Liver (tissue), 10 donors: ENCODE measurements at places on chromosomes 2 and 18.
A peak's percentile ranks its signal among the peaks of the same experiment; 100 is the strongest.

- DNase-seq = no peak
Observed at GRCh38 chr2:98903767-98904485, 32.1 kb downstream of the CRACDL start.

- DNase-seq = no peak
Observed at GRCh38 chr18:11432360-11432811, 177.0 kb upstream of the SLC35G4 start.

- DNase-seq = no peak
Observed at GRCh38 chr2:9757501-9758264, 85.6 kb upstream of the TAF1B start.

GRCh38 chr2:231563378-231563961 is 29.2 kb upstream of the TEX44 start:
- DNase-seq = peak; percentile 41

GRCh38 chr2:97715951-97716694 is 2.7 kb downstream of the ZAP70 start:
- no peak for DNase-seq

DNA sequence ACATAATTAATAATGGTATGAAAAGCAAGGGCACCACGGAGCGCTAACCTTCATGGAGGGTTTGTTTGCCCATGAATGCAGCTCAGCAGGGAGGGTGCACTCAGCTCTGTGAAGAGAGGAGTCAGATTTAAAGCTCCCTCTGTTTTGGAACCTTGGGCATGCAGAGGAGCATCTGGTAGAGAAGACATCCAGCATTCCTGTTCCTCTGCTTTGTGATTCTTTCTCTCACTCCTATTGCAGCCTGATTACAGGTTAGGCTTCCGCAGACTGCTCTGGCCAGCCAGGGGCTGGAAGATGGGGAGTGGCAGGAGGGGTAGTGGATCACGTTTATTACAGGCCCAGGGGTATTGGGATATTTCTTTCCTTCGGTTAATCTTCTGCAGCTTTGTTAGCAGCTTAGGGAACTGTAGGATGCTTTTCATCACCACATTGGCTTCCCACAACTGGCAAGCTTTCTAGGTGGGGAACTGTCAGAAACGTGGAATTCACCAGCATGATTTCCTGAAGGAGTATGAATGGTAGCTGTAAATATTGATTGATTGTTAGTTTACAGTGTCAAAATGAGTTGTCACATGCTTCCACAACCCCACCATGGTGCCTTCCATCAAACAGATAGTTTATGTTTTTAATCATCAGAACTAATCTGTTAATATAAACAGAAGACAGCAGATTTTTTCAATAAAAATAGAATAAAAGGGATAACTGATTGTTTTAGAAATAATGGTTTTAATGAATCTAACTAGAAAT is 201.1 kb downstream of the VAPA start:
- no peak for DNase-seq

- no peak for DNase-seq
Observed at GRCh38 chr2:18998491-18998890, 359.9 kb downstream of the OSR1 start.

DNA sequence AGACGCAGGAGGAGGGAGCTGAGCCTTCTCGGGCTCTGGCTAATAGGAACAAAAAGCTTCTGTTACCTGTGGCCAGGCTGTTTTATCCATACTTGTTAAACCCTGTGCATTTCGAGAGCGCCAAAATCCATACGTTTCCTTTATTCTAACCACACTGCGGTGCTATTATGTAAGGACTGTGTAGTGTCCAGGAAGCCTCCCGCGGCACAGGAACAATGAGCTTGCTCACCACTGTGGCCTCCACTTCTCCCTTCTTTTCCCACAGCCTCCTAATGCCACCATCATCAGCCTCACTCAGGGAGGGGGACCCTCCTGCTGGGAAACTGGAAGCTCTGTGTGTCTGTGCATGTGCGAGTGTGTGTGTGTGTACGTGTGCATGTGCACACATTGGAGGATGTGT is 268.5 kb downstream of the HAUS1 start:
- DNase-seq = no peak

- DNase-seq = no peak
Observed at GRCh38 chr2:222733846-222734702, 62.6 kb downstream of the MOGAT1 start.

GRCh38 chr2:126756125-126756524 is 100.2 kb downstream of the GYPC start:
- peak; percentile 21 for DNase-seq

DNA sequence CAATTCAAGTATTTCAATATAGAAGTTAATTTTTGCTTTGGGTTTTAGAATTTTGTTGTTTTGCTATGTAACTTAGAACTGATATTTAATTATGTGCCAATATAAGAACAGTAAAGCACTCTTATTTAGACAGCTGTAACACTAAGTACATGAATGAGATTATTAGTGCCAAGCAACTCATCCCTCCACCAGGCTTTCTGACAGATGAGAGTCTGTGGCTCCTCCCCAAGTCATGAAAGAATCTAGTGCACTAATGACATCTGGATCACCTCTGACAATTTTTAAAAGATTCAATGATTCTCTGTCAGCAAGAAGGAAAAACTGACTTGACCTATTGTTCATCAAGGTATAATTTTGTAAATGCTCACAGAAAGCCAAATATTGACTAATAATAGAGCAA is 67.8 kb downstream of the TMEFF2 start:
- no peak for DNase-seq

DNA sequence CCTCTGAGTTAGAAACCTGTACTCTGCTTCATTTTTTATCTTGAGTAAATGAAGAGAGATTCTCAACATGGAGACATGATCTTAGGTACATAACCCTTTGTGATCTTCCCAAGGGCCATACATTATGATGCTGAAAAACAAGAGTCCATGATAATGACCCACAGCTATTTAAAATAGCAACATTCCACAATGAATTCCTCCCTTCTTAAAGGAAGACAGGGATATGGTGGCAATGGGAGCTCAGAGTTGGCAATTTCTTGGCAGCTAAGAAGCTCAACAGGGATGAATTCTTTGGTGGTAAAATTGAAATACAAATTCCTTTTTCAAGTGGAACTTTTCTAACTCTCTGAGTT is 638.5 kb downstream of the CNTNAP5 start:
- DNase-seq = no peak

- no peak for DNase-seq
Observed at GRCh38 chr2:8098476-8099266, 583.2 kb upstream of the ID2 start.
